ENCODE measurements at places on chromosomes 4 and X. TPM values are rescaled to one million over a fixed set of nuclear protein-coding genes. Genes with fewer than 3 reads are reported as not detected.

GRCh38 chrX:151929126-151929525 is 16.4 kb downstream of the MAGEA4 start:
- H3K27ac ChIP-seq, result no peak overlapping the region
- no peaks in the 10 kb centered on the region for H3K4me1 ChIP-seq
- no peak for DNase-seq
- H3K4me3 ChIP-seq, result no peak overlapping the region
- H3K36me3 ChIP-seq, result no peaks in the 10 kb centered on the region

DNA sequence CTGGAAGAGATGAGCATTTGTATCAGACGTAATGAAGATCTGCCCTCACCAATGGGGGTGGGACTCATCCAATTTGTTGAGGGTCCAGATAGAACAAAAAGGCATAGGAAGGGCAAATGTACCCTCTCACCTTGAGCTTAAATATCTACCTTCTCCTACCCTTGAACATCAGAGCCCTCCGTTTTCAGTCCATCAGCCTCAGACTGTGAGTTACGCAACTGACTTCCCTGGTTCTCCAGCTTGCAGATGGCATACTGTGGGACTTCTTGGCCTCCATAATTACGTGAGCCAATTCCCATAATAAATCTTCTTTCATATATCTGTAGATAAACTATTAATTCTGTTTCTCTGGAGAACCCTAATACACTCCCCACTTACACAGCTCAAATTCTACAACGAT is 56.5 kb upstream of the GUCY1A1 start:
- H3K4me3 ChIP-seq, result no peak overlapping the region
- H3K36me3 ChIP-seq, result no peaks in the 10 kb centered on the region
- DNase-seq, result no peak
- no peaks in the 10 kb centered on the region for H3K27me3 ChIP-seq
- H3K27ac ChIP-seq, result no peak overlapping the region
- H3K4me1 ChIP-seq, result no peaks in the 10 kb centered on the region

DMRTC1 gene
- not detected for total RNA-seq

KLHL5 gene
- total RNA-seq, result 35.6 TPM

DNA sequence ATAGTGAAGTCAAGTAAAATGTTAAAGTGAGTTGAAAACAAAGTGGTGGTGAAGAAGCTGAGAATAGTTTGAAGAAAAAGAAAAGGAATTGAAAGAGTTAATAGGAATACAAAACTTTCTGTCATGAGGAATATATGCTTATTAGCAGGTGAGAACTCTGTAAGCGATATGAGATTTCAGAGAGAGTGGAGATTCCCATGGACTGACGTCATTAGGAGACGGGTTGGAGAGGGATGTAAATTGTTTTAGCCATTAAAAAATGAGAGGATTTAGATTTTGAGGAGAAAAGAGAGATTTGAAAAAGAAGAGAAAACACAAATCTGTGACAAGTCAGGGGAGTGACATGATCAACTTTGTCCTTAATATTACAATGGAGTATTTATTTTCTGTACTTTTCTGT is 11.7 kb downstream of the NDST4 start:
- no peak overlapping the region for H3K4me3 ChIP-seq
- H3K4me1 ChIP-seq, result no peaks in the 10 kb centered on the region
- H3K36me3 ChIP-seq, result no peaks in the 10 kb centered on the region
- no peak overlapping the region for H3K27ac ChIP-seq

PTTG2 gene
- total RNA-seq, result not detected

- no peak overlapping the region for H3K27ac ChIP-seq
- H3K36me3 ChIP-seq, result no peaks in the 10 kb centered on the region
- H3K4me3 ChIP-seq, result no peak overlapping the region
- DNase-seq, result no peak
- H3K27me3 ChIP-seq, result no peaks in the 10 kb centered on the region
- H3K4me1 ChIP-seq, result no peaks in the 10 kb centered on the region
These were observed 42.9 kb downstream of the FRAS1 start for GRCh38 chr4:78100060-78100459.

DNA sequence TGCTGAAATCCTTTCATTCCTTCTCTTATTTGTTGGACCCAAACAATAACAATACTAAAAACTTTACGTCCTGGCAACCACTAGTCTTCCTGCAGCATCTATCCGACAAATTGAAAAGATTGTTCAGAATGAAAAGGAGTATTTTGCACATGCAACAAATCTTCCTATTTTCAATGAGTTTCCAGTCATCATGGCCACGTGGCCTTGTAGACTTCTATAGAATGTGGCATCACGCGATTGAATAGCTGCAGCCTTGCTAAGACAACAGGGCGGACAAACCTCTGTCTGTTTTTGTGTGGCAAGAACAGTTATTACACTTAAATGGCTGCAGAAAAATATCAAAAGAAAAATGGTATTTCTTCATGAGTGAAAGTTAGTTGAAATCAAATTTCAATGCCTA is 297.9 kb upstream of the LCORL start:
- no peak overlapping the region for H3K4me3 ChIP-seq
- H3K36me3 ChIP-seq, result no peaks in the 10 kb centered on the region
- no peak overlapping the region for H3K27ac ChIP-seq
- no peaks in the 10 kb centered on the region for H3K4me1 ChIP-seq
- DNase-seq, result no peak

STS gene
- total RNA-seq, result 0.73 TPM

GRCh38 chr4:57231781-57232180 is 121.6 kb upstream of the IGFBP7 start:
- no peak for DNase-seq
- H3K27ac ChIP-seq, result no peak overlapping the region
- no peak overlapping the region for H3K4me3 ChIP-seq
- H3K36me3 ChIP-seq, result no peaks in the 10 kb centered on the region
- no peaks in the 10 kb centered on the region for H3K4me1 ChIP-seq
- H3K27me3 ChIP-seq, result peaks cover 6% of the 10 kb centered on the region

FAM199X gene
- 8.3 TPM for total RNA-seq

- no peak overlapping the region for H3K27ac ChIP-seq
- peaks cover 1% of the 10 kb centered on the region for H3K27me3 ChIP-seq
- DNase-seq, result no peak
- H3K4me1 ChIP-seq, result no peaks in the 10 kb centered on the region
- H3K36me3 ChIP-seq, result no peaks in the 10 kb centered on the region
These were observed 212.5 kb upstream of the ZIC3 start for GRCh38 chrX:137353404-137353803.

GRCh38 chr4:2638730-2639129 is 102.3 kb downstream of the FAM193A start:
- no peaks in the 10 kb centered on the region for H3K4me1 ChIP-seq
- no peak overlapping the region for H3K4me3 ChIP-seq
- DNase-seq, result no peak
- peaks cover 29% of the 10 kb centered on the region for H3K36me3 ChIP-seq
- no peaks in the 10 kb centered on the region for H3K27me3 ChIP-seq

Data from activated CD4-positive, alpha-beta memory T cell treated with anti-CD3 and anti-CD28 coated beads for 36 hours (primary cell).